ENCODE measurements at places on chromosomes 12 and 14. TPM values are rescaled to one million over a fixed set of nuclear protein-coding genes. Genes with fewer than 3 reads are reported as not detected.

DNA sequence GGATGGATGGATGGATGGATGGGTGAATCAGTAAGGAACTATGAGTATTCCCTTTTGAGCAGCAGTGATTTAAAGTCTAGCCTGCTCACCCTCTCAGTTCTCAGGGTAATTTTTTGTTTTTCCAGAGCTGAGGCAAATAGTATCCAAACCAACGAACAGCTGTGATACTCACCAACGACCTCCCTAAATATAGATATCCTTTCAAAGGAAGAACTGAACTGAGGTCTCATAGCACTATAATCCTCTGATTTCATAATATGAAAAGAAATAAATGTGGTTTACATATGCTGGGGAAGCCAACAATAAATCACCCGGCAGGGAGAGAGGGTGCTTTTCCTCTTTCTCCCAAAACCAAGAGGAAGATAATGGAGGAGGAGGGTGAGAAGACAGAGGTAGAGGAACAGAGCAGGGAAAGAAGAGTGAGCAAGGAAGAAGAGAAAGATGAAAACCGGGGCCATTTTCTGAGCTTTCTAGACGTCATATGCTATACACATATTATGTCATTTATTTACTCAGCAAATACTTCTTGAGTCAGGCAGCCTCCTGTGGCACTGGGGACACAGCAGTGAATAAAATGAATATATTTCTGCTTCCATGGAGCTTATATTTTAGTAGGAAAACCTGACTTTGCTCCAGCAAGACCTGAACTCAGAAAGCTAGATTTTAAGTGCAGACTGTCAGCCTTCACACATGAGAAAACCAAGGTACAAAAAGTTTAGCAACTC lies 710.7 kb upstream of the TBX3 start:
- DNase-seq, result no peak

DNA sequence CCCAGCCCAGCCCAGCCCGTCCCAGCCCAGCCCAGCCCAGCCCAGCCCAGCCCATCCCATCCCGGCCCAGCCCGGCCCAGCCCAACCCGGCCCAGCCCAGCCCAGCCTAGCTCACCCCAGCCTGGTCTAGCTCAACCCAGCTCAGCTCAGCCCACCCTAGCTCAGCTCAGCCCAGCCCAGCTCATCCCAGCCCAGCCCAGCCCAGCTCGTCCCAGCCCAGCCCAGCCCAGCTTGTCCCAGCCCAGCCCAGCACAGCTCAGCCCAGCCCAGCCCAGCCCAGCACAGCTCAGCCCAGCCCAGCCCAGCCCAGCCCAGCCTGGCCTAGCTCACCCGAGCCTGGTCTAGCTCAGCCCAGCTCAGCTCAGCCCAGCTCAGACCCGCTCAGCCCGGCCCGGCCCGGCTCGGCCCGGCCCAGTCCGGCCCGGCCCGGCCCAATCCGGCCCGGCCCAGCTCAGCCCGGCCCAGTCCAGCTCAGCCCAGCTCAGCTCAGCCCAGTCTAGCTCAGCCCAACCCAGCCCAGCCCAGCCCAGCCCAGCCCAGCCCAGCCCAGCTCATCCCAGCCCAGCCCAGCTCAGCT lies 184.7 kb downstream of the TMEM121 start:
- no peak for DNase-seq

DNA sequence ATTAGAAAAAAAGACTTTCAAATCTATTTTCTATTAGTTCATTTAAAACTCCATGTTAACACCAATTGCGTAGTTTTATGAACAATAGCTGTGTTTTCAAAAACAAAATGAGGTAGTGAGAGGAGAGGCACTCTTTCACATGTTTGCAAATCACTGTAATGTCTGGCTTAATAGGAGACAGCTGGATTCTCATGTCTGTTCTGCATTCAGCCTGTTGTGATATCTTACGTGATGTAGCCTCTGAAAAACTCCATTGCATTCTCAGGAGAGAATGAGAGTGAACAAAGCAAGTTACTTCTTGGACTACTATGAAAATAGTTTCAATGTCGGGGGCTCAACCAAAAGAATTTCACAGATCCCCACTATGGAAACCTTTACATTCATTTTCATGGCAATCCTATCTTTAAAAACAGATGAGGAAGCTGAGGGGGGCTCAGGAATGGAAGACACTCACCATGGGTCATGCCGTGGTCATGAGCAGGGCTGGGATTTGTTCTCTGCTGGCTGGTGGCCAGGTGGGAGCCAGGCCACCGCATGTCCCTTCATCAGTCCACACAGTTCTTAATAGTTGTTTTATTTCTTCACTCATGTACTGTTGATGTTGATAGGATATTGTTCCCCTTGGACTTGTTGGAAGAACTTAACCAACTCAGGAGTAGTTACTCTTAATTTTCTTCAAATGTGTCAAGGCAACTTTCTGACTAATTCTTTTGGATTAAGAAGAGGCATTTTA lies 346.2 kb upstream of the FAR2 start:
- DNase-seq, result no peak

DNA sequence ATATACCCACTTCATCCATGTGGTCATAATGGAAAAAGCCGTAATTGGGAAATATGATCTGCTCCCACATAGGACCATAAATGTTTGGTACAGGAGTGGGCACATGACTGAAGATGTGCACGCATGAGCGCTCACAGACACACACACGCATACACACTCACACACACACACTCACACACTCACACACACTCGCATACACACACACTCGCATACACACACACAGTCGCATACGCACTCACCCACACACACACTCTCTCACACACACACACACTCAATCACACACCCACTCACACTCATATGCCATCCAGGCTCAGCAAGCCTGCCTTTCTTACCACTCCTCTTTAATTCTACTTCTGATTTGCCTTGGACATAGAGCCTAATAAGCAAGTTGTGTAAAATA lies 45.6 kb upstream of the EGLN3 start:
- no peak for DNase-seq

GRCh38 chr12:95608252-95609033 lies 57.2 kb upstream of the USP44 start:
- peak; percentile 78 for DNase-seq

Gene ACSS3
- 54.6 TPM for total RNA-seq

- no peak for DNase-seq
Observed at GRCh38 chr14:36316131-36316530, 4.3 kb downstream of the MBIP start.

- DNase-seq, result no peak
Observed at GRCh38 chr12:13258717-13259119, 62.2 kb downstream of the EMP1 start.

- DNase-seq, result peak; percentile 70
Observed at GRCh38 chr12:10364815-10365622, 24.8 kb downstream of the KLRK1 start.

Gene DDN
- not detected for total RNA-seq

DNA sequence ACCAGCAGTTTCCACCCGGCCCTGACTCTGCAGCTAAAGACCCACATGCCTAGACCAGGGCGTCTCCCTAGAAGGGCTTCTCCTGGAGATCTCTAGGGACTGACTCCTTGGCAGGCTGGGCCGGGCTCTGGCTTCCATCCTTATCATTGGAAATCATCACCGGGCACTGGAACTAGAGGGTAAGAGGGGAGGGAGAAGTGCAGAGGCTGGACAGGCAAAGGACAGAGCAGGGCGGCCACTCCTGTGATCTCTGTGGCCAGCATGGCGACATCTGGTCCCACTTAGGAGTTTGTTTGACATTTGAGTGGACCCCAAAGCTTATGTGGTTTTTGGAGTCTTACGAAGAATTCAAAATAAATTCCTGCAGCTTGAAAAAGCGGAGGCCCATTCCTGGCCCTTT lies 7.1 kb downstream of the LTBP2 start:
- DNase-seq, result no peak

DNA sequence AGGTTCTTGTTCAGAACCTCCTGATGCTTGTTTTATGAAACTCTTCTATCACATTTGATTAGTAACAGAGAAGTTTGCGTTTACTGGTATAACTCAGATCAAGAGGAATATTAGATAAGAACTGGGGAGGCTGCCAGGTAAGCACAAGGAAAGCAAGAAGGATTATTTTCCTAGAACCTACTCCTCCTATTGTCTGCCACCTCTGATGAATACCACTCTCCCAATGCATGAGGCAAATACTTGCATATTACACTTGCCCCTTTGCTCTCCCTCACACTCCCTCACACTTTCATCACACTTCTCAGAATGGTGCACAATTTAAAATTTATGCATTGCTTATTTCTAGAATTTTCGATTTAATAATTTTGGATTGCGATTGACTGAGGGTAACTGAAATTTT lies 43.6 kb downstream of the LIN7A start:
- no peak for DNase-seq

GRCh38 chr12:124097701-124098100 lies 124.7 kb downstream of the ZNF664 start:
- DNase-seq, result no peak

DNA sequence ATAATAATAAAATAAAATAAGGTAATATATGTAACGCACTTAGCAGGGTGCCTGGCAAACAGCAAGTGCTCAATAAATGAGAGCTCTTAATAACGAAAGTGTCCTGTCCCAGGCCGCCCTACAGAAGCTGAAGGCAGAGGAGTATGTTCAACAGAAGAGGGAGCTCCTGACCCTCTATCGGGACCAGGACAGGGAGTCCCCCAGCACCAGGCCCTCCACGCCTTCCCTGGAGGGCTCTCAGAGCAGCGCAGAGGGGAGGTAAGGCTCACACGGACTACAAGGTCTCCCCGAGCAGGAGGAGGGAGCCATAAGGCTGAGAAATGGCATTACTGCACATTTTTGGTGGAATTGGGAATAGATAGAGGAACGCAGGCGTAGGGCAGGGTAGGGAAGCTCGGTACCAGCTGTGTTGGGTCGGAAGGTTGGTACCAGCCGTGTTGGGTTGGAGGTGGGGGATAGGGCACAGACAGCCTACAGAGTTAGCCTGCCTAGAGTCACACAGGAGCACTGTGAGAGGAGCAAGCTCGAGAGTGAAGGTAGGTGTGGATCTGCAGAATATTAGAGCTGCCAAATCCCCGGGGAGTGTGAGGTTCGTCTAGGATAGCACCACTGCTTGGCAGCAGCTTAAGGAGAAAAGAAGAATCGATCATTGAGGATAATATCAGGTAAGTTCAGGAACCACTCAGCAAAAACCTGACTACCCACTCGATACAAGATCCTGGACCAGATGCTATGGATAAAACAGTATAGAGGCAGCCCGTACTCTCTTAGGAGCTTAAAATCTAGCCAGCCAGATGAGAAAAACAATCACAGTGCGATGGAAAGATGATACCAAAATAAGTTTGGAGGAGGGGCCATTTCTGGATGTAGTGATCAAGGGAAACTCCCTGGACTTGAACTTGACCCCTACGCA lies 15.3 kb downstream of the TNFRSF1A start:
- peak; percentile 79 for DNase-seq

GRCh38 chr14:81133400-81133799 lies 87.4 kb downstream of the GTF2A1 start:
- DNase-seq, result no peak

DNA sequence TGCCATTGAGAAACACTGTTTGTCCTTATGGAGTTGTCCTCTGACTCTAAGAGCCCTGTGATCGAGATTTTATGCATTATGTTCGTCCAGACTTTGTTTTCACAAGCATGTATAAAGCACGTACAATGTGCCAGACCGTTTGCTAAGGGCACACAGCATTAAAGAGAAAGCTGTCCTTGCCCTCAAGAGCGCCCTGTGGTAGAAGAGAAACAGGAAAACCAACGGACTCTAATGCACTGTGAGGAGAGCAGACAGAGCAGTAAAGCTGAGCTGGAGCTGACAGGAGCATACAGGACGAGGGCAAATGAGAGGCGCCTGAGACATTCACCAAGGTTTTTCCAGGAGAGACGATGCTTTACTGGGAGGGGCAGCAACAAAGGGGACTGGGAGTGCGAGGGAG lies 66.2 kb upstream of the OVCH1 start:
- no peak for DNase-seq

DNA sequence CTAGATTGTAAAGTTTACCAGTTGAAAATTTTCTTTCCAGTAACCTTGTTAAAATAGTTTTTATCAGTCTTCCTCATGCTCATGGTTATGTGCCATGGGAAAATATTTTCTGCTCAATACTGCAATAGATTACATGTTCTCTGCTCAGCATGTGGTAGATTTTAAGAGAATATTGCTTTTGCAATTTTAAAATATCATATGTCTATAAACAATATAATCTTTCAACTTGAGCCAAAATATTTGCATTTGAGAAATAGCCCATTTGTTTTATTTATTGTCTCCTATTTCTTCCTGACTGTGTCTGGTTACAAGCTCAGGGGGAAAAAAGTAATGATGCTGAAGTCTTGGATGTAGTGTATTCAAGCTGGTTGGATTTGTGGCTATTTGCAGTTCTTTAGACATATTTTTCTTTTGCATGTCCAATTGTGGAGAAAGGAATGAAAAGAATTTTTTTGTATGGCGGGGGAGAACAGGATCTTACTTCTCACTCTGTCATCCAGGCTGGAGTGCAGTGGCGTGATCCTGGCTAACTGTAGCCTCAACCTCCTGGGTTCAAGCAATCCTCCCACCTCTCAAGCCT lies 342.6 kb upstream of the NAV3 start:
- DNase-seq, result no peak

DNA sequence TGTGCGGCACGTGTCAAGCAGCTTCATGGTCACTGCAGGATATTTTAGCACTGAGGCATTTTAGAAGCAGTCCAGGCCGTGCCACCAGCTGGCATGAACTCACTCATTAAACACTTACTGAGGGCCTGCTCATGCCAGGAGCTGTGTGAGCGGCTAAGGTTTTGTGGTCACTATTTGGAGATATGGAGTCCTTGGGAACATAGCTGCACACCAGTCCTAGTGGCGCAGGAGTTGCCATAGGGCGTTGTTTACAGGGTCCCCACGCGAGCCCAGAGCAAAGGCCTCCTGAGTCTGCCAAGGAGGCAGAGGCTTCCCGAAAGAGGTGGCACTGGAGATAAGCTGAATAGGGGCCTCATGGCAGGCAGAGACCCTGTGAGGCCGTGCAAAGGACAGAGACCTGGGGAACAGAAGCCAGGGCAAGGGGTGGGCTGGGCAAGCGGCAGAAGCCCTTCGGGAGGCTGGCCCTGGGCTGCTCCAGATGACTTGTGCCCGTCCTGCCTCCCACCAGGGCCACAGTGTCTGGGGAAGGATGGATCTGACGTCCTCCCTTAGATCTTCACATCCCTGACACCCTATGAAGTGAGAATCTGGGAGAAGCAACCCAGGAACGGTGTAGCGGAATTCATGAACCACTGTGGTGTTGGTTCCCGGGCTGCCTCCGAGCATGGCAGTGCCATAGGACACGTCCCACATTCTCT lies 38.9 kb downstream of the SFSWAP start:
- DNase-seq, result peak; percentile 8

- no peak for DNase-seq
Observed at GRCh38 chr14:59454139-59454538, 11.0 kb downstream of the GPR135 start.

GRCh38 chr14:64953310-64953654 lies 10.7 kb upstream of the GPX2 start:
- no peak for DNase-seq

Gene USP5
- 84.3 TPM for total RNA-seq

Gene APOF
- not detected for total RNA-seq

All from ovary (tissue), 10 donors.